Stimulated activated CD8-positive, alpha-beta memory T cell treated with anti-CD3 and anti-CD28 coated beads, Interleukin-4, amount 100 ng/mL, for 1 hour (primary cell): ENCODE measurements at places on chromosomes 5 and 9.

DNA sequence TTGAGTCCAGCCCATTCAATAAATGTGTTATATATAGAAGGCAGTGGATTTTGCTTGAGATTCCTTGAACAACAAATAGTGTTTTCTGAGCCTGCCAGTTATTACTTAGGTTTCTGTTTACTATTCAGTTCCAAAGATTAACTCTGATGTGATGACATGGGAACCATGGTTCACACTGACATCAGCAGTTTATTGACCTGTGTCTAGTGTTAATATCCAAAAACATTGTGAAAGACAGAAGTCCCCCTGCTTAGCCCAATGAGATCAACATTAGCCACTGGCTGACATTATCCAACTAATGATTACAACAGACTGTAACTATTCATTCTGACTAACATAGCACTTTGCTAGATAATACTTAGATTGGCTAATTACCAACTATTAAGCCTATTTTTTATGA is 14.9 kb downstream of the APBA1 start:
- no peak for DNase-seq

DNA sequence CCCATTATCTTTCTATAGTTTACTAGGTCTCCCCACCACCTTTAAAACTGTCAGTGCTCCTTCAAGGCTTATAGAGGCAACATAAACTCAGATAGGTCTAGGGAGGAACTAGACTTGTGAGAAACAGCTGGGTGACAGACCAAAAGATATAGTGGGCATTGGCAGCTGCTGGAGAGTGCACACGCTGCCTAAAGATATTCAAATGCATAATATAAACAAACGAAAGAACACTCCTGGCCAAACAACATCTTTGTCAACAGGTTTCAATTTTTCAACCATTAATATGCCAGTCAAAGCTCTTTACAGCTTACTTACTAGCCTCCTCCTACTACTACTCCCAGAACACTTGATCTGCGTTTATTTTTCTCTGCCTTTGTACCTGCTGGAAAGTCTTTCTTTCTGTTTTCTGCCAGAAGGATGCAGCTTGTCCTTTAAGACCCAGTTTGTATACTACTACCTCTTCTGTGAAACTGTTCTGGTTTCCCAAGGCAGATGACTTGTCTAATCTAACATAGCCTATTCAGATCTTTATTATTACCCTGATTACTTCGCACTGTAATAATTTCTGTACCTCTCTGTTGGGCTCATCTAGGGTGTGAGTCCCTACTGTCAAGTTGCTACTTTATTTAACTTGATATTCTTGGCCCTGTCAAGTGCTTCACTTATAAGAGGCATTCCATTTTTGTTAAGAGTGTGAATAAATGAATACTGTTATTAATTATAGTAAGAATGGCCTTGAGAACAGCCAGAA is 14.3 kb downstream of the KDM3B start:
- no peak for DNase-seq

GRCh38 chr9:87535817-87536539 is 38.3 kb downstream of the DAPK1 start:
- DNase-seq: no peak

DNA sequence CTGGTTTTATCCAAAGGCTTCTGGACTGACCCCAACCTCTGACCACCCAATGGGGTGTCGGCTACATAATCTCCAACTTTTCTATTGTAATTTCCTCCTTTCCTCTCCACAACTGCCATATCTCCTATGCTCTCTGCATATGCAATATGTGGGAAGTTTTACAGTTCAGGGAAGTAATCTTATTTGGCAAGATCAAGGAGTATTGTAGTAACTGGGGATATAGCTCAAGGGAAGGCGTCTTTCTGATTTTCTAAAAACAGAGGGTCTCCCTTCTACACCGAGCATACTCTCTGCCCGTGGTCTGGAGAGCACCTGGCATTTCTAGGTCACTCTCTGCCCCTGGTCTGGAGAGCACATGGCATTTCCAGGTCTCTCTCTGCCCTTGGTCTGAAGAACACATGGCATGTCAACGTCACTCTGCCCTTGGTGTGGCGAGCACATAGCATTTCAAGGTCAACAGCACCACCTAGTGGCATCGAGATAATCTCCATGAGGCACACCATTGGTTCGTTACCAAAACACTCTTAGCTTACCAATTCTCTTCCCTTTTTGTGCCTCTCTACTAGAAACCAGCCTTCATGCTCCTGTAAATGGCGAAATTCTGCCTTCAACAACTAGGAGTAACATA is 616.4 kb upstream of the NUDT12 start:
- DNase-seq: no peak

GRCh38 chr9:119095072-119095471 is 274.2 kb downstream of the BRINP1 start:
- no peak for DNase-seq

DNA sequence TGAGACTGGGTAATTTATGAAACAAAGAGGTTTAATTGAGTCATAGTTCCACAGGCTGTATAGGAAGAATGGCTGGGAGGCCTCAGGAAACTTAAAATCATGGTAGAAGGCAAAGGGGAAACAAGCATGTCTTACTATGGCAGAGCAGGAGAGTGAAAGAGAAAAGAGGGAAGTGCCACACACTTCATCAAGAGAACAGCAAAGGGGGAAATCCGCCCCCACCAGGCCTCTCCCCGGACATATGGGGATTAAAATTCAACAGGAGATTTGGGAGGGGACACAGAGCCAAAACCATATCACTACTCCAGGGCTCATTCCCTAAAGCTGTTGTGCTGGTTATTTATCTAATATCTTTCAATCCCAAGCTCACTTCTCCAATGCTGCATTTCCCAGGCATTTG is 50.2 kb upstream of the NR3C1 start:
- no peak for DNase-seq

DNA sequence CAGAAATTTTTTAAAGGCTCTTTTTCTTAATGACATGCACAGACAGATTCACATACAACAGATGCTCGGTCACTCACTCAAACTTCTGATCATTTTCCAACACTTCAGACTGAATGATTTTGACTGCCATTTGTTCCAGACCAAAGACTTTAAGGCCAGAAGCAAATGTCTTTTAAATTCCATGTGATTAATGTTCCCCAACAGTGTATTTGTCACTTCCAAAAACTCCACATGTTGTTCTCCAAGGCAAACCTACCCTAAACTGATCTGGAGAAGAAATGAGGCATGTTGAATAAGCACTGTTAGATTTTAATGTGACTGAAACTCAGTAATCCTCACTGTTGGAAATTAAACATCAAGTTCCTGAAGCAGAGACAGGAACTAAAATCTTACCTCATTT is 366.7 kb downstream of the GABRG2 start:
- DNase-seq: no peak

DNA sequence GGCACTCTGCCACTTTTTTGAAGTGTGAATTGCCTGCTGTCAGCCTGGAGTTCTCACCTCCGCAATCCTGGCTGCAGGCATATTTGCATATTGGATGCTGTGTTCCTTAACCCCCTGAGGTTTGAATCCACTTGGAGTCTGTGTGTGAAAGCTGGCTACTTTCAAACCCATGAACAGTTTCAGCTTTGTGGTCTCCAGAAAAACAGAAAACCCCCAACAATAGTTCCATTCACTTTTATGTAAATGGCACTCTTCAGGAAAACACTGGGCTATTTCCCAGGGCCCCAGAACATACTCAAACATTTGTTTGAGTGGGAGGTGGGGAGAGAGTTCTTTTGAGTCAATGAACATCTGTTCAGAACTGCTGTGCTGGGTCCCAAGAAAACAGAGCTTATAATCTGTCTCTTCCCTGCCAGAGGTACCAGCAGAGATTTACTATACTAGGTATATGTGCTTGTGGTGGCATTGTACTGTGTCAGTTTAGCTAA is 5.0 kb downstream of the NUDT2 start:
- no peak for DNase-seq

DNA sequence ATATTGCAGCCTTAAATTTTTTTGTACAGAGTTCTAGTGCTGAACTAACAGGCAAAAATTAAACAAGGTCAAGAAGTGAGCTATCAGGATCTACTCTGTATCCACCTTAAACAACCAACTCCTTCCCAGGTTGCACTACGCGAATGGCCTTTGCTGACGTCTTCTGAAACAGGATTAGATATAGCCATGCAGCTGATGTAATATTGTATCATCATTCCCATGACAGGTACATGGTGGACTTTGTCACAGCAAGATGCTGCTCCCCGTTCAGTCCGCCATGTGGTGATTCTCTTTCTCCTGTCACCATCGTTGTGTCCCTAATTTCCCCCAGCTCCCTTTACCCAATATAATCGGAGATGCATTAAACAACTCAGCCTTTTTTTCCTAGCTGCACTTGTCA is 328.9 kb downstream of the DEPDC1B start:
- no peak for DNase-seq

DNA sequence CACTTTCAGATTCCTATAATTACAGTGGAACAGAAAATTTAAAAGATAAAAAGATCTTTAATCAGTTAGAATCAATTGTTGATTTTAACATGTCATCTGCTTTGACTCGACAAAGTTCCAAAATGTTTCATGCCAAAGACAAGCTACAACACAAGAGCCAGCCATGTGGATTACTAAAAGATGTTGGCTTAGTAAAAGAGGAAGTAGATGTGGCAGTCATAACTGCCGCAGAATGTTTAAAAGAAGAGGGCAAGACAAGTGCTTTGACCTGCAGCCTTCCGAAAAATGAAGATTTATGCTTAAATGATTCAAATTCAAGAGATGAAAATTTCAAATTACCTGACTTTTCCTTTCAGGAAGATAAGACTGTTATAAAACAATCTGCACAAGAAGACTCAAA is 29.5 kb downstream of the ZFYVE16 start:
- DNase-seq: no peak
